ENCODE measurements at places on chromosomes 6 and 20.

GRCh38 chr20:50788045-50788991, 6.5 kb upstream of the BCAS4 start:
- no peak for DNase-seq

- no peak for DNase-seq
Observed at GRCh38 chr6:166413491-166413951, 30.8 kb upstream of the MPC1 start.

DNA sequence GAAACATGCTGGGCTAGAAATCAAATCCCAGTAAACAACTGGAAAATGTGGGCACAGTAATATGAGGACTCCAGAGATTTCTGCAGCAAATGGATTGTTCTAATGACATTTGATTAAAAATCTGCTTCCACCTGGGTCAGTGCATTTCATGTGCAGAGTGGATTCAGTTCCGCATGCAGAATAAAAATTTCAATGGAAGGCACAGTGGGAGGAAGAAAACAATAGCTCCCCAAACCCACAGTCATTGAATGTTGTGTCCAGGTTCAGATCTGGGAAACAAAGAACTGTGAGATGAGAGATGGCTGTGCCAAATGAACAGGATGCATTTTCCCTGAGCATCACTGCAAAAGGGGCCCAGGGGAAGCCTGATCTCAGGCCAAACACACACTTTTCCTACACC, 403.1 kb downstream of the BTBD9 start:
- DNase-seq: no peak

DNA sequence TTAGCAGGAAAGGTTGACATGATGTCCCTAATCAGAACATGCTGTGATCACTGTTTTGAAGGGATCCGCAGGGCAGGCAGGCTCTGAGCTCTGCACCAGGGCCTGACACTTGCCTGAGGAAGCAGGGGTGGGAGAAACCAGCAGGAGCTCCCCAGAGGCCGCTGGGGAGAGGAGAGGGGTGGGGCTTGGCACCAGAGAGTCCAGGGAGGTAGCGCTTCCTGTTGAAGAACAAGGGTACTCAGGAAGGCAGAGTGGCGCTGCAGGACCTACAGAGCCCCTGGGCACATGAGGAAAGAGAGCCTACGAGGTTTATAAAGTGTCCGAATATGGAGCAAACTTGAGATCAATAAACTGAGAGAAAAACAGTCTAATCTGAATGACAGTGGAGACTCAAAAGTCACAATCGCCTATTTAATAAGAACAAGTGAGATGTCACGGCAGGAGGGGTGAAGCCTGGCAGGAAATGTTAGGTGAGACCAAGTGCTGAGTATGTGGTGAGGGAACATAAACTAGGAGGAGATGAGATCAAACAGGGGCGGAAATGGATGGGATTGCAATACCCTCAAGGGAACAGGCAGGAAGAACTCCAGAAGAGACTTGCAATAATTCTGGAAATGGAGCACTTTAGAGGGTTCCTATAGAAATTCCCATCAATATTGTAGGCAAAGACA, 5.8 kb upstream of the TBXT start:
- no peak for DNase-seq

DNA sequence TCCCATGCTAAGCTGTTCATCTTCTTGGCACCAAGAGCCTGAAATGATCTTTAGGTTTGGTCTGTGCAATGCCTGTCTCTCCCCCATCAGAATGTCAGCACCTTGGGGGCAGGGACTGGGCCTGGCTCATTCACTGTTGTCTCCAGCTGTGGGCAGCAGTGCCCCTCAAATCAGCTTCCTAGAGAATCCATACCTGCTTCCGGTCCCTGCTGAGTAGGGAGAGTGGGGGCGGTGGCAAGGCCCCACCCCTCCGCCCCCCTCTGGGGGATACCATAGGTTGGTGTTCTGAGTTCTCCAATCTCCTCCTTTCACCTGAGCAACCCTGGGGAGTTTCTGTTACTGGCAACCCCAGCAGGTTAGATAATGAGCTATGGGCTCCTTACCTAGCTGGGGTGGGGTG, 19.2 kb upstream of the SPDEF start:
- DNase-seq: no peak

DNA sequence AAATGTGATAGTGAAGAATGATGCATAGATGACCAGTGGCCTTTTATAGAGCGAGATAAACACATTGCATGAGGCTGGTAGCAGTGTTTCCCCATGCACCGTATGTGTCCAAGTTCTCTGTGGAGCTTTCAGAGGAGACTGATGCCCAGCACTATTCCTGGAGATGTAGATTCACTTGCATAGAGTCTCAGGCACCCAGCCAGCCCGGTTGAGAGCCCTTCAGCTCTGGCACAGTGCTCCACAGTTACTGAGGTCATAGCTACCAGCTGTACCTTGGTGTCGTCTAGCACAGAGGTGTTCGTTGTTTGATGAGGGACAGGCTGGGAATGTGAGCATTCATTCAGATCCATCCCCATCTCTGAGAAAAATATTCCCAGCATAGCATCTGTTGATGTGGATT, 328.9 kb downstream of the FARS2 start:
- DNase-seq: no peak

DNA sequence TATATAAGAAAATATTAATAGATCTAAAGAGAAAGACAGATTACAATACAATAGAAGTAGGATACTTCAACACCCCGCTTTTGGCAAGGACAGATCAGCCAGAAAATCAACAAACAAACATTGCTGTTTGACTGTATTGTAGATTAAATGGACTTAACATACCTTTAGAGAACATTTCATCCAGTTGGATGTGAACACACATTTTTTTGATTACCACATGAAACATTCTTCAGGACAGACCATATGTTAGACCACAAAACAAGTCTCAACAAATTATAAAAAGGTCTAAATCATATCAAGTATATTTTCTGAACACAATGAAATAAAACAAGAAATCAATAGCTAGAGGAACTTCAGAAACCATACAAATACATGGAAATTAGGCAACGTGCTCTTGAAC, 148.2 kb downstream of the TRMT11 start:
- DNase-seq: no peak

DNA sequence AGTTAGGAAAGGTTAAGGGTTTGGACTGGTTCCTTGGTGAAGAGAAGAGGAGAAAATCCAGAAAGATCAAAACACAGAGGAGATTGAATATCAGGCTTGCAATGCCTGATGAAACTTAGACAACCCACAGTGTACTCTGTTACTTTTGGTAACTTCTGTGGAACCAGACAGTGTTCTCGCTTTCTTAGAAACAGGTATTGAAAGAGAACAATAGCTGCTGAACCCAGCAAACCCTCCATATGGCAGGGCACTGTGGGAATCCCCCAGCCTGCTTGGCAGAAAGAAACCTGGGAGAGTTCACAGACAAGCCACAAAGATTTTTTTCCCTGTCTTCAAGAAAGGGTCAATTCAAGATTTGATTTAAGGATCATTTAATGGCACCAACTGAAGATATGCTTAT, 342.8 kb downstream of the FOXA2 start:
- DNase-seq: no peak

DNA sequence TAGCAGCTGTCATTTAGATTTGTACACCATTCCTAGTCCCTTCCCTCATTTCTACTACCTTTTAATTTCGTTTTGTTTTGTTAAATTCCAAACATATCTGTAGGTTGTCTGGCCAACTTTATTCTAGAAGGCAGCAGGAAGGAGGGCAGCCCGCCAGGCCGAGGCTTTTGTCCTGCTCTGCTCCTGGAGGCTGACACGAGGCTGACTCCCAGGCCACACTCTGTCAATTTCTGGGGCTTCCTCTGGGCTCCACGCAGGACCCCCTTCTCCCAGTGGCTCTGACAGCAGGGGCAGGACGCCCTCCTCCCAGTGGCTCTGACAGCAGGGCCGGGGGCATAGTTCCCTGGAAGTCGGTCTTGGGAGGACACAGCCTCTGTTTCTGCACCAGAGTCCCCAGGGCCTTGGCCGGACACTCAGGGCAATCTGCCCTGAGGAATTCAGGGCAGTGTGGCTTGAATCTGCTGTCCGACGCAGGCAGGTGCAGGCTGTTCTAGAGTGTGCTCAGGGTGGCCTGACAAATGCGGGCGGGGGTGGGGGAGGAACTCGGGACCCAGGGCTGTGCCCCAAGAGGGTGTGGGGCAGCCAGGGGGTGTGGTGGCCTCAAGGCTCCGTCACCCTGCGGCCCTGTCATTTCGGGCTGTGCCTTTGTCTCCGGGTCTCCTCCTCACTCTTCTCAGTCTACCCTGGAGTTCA, 11.8 kb downstream of the SMOC2 start:
- DNase-seq: no peak

DNA sequence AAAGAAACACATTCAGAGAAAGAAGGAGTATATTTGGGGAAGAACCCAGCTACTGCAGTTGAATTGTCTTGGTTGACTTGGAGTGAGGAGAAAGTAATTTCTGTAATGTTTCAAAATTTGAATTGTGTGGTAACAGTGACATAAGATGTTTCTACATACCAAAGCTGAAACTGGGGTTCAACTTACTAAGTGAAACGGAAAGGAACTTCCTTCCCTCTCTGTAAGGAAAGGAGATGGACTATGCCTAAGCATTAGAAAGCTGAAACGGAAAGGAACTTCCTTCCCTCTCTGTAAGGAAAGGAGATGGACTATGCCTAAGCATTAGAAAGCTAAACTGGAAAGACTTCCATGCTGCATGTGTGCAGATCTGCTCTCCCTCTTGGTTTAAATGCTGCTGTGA, 46.0 kb downstream of the HUS1B start:
- no peak for DNase-seq

- DNase-seq: no peak
Observed at GRCh38 chr6:157732007-157732406, 91.0 kb upstream of the SNX9 start.

GRCh38 chr6:1893470-1894130, 283.9 kb downstream of the FOXC1 start:
- no peak for DNase-seq

- DNase-seq: no peak
Observed at GRCh38 chr6:54188846-54189245, 77.6 kb downstream of the MLIP start.

All from stimulated activated CD8-positive, alpha-beta memory T cell treated with anti-CD3 and anti-CD28 coated beads, Interleukin-7, amount 100 ng/mL, for 1 hour (primary cell).